Heart right ventricle (tissue), 16 donors: ENCODE measurements at places on chromosomes 11 and 22. TPM values are rescaled to one million over a fixed set of nuclear protein-coding genes. Genes with fewer than 3 reads are reported as not detected.

DNA sequence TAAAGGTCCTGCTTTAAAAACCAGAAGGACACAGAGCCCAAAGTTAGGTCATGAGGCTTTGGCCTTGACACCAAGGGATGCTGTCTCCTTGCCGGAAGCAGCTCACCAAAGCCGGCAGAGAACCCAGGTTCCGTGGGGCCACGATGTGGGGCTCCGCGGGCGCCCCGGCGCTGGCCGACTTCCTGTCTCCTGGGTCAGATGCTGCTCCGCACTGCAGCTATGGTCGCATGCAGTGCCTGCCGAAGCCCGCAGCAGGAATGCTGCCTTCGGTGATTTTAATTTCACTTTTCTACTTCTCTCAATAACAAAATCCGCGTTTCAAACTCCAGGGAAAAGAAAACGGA lies 454 bp upstream of the OTUB1 start:
- DNase-seq, result peak; percentile 47

GRCh38 chr11:60347084-60347797 lies 20.2 kb downstream of the MS4A6E start:
- no peak for DNase-seq

GRCh38 chr11:15141381-15141780 lies 26.7 kb downstream of the INSC start:
- no peak for DNase-seq

PANX3 gene
- not detected for polyA plus RNA-seq
